IPS DF 6.9 (cell line): ENCODE measurements at places on chromosomes 11 and 22.

DNA sequence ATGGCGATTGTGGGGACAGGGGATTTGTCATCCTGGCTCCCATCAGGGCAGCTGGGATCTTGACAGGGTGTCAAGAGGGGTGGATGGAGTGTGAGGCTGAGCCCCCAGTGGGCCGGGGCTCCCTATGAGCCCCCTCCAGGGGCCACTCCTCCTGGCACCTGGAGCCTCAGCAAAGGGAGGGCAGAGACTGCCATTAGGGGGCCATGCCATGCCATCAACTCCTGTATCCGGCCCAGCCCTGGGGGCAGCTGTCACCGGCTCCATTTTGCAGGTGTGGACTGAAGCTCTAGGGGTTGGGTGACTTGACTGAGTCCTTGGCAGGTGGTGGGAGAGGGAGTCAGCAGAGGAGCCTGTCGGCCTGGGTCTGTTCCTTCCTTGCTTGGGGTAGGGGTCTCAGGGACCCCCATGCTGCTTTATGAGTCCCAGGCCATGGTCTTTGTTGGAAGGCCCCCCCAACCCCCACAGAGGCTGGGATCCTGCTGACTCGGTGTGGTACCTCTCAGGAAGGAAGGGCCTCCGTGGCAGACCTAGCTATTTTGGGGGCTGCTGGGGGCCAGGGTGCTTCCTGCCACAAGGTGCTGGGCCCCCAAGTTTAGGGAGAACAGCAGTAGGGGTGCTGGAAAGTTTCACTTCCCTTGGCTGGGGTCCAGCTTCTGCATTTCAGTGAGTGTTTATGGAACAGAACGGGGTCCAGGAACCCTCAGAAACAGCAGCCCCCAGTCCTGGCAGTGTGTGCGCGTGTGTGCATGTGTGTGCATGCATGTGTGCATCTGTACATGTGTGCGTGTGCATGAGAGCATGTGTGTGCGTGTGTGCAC, 1.5 kb downstream of the ACY3 start:
- no peaks in the 10 kb centered on the region; the same call in 1 of the 2 replicates for H3K4me1 ChIP-seq
- H3K36me3 ChIP-seq, result no peaks in the 10 kb centered on the region
- DNase-seq, result no peak

GRCh38 chr11:31397239-31397834, 27.7 kb downstream of the DNAJC24 start:
- no peaks in the 10 kb centered on the region for H3K27me3 ChIP-seq
- H3K36me3 ChIP-seq, result no peaks in the 10 kb centered on the region
- H3K4me1 ChIP-seq, result no peaks in the 10 kb centered on the region
- H3K27ac ChIP-seq, result no peak overlapping the region
- no peak for DNase-seq

DNA sequence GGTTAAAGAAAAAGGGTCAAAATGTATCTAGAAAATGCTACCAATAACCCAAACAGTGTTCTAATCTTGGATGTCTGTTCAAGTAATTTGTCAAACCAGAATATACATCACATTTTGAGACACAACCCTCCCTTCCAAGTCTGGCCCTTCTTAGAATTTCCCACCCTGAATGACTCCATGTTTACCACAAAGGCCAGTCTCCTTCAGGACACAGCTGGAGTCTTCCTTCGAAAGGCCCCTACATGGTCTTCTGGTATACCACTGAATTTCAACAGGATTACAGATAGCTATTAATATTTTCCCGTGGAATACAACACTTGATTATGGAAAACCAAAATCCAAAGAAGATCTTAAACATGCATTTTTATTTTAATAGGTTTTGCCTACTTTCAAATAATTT, 10.2 kb downstream of the CCDC34 start:
- H3K4me1 ChIP-seq, result peaks cover 2% of the 10 kb centered on the region; the same call in 1 of the 2 replicates
- H3K27me3 ChIP-seq, result no peaks in the 10 kb centered on the region
- H3K27ac ChIP-seq, result no peak overlapping the region
- H3K4me3 ChIP-seq, result no peak overlapping the region
- no peaks in the 10 kb centered on the region for H3K36me3 ChIP-seq
- no peak for DNase-seq

GRCh38 chr11:70476669-70477068, 78.3 kb downstream of the CTTN start:
- no peaks in the 10 kb centered on the region for H3K27me3 ChIP-seq
- no peaks in the 10 kb centered on the region for H3K36me3 ChIP-seq
- no peak overlapping the region for H3K27ac ChIP-seq
- H3K4me1 ChIP-seq, result no peaks in the 10 kb centered on the region
- DNase-seq, result no peak

DNA sequence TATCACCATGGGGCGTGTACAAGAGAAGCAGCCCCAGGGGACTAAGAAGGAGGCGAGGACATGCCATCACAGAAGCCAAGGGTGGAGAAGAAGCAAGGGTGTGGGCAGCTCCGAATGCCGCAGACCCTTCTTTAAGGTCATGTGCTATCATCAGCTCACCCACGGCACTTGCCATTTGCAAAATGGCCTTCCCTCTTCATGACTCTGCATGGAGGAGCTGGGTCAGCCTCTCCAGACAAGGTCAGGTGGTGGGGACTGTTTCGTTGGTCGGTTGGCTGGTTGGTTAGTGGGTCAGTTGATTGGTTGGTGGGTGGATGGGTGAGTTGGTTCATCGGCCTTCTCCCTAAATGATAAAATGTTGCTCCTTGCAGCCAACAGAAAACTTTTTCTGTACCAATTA, 622.5 kb downstream of the TBC1D22A start:
- H3K4me3 ChIP-seq, result no peak overlapping the region
- no peak overlapping the region for H3K27ac ChIP-seq
- H3K27me3 ChIP-seq, result no peaks in the 10 kb centered on the region
- H3K36me3 ChIP-seq, result no peaks in the 10 kb centered on the region
- no peak for DNase-seq

GRCh38 chr11:84333221-84333620, 1047.1 kb upstream of the CCDC90B start:
- DNase-seq, result no peak
- no peak overlapping the region for H3K4me3 ChIP-seq
- no peak overlapping the region for H3K27ac ChIP-seq
- H3K27me3 ChIP-seq, result no peaks in the 10 kb centered on the region
- no peaks in the 10 kb centered on the region for H3K4me1 ChIP-seq
- no peaks in the 10 kb centered on the region for H3K36me3 ChIP-seq

- peaks cover 2% of the 10 kb centered on the region for H3K4me1 ChIP-seq
- H3K27me3 ChIP-seq, result no peaks in the 10 kb centered on the region
- no peak overlapping the region for H3K4me3 ChIP-seq
- no peak for DNase-seq
- no peaks in the 10 kb centered on the region for H3K36me3 ChIP-seq
- no peak overlapping the region for H3K27ac ChIP-seq
These were observed 61.6 kb upstream of the PTPN5 start for GRCh38 chr11:18853086-18853720.

GRCh38 chr11:131146827-131147490, 223.5 kb upstream of the NTM start:
- no peak overlapping the region for H3K27ac ChIP-seq
- no peak for DNase-seq
- H3K4me1 ChIP-seq, result no peaks in the 10 kb centered on the region

DNA sequence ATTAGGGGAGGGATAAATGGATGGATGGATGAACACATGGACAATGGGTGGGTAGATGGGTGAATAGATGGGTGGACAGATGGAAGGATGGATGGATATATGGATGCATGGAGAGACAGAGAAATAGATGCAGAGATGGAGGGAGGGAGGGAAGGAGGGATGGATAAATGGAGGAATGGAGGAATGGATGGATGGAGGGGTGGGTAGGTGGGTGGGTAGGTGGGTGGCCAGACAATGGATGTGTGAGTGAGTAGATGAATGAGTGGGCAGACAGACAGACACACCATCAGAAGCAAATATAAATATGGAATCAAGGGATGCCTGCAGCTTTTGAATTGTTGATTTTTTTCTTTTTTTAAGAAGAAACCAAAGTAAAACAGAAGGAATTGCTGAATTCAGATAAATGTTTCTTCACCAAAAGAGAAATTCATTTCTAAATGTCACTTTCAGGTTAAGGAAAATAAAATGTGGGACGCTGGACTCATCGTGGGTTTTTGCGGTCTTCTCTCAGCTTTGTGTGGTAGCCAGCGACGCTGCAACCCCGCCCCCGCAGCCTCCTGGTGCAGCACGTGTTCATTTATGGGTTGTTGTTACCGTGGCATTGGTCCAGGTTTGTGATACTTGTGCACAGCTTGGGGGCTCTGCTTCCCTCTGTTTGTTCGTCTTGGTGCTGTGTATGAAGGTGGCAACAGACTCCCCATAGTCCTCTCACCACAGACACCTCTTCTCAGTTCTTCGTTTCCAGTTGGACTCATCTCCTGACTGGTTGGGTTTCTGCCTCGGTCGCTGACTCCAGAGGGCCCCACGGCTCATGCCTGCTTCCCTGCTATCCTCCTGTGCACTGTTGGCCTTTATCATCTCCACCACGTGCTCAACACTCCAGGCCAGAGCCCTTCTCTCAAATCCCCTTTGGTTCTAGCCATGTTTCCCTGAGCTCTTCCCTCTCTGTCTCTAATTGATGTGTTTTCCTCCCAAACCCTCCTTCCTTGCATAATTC, 76.4 kb downstream of the CDKN1C start:
- H3K27me3 ChIP-seq, result no peaks in the 10 kb centered on the region; the same call in 1 of the 2 replicates
- H3K27ac ChIP-seq, result no peak overlapping the region
- peaks cover 6% of the 10 kb centered on the region for H3K4me1 ChIP-seq
- no peak overlapping the region for H3K4me3 ChIP-seq
- no peaks in the 10 kb centered on the region for H3K36me3 ChIP-seq
- DNase-seq, result no peak

DNA sequence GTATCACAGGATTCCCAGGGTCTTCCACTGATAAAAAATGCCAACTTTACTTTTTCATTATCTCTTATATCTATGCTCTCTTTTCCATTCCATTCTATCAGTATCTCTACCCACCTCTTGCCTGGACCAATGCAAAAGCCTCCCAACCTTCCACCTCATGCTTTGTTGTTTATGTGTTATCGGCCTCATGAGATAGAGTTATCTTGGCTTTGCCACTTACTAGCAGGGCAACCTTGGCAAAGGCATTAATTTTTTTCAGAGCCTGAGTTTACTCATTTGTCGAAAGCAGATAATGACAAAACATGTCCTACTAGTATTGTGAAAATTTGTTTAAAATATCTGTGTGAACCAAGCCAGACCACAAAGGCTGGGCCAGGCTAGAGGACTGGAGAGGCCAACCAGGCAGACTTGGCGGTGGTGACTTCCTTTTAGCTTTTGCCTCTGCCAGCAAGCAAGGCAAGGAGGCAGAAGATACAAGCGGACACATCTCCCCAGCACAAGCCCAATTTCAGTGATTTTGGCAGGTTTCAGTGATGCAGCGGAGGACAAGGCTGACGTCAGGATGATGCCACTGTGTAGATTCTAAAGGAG, 106.9 kb downstream of the ADAMTS15 start:
- H3K36me3 ChIP-seq, result no peaks in the 10 kb centered on the region
- no peak for DNase-seq
- no peaks in the 10 kb centered on the region for H3K27me3 ChIP-seq
- no peaks in the 10 kb centered on the region for H3K4me1 ChIP-seq

DNA sequence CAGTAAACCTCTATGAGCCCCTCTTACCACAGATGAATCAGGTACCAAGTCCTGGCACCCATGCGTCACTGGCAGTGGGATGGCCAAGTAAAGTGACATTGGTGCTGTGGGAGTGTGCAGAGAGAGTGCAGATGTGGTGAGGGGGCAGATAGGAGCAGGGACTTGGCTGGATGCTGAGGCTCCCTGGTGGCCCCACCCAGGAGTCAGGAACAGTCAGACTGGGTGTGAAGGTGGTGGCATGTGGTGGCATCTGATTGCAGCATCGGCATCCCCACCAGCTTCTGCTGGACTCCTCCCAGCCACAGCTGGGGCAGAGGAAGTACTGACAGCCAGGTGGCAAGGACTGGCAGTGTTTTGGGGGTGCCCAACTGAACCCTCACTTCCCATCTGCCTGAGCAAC, 11.4 kb downstream of the DGAT2 start:
- H3K36me3 ChIP-seq, result no peaks in the 10 kb centered on the region
- no peak for DNase-seq
- H3K4me1 ChIP-seq, result no peaks in the 10 kb centered on the region
- H3K27me3 ChIP-seq, result no peaks in the 10 kb centered on the region
